ENCODE measurements at places on chromosomes 4 and X.
A peak's percentile ranks its signal among the peaks of the same experiment; 100 is the strongest.

DNA sequence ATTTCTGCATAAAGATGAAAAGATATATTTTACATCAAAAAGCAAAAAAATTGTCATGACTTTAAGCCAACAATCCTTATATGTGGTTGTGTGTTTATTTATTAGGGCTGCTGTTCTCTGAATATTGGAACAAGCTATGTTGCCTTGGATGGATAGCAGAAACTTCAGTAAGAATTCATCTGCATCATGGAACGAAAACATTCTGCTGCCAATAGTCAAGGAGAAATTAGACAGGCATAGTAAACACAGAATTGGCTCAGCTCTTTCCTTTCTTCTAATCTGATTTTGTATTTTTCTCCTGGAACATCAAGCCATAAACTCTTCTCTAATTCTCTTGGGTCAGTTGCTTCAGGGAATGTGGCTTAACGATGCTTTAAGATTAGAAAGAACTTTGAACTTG, 1257.0 kb downstream of the NLGN4X start:
- DNase-seq: no peak

GRCh38 chr4:38132843-38133662, 172.9 kb downstream of the PTTG2 start:
- no peak for DNase-seq

DNA sequence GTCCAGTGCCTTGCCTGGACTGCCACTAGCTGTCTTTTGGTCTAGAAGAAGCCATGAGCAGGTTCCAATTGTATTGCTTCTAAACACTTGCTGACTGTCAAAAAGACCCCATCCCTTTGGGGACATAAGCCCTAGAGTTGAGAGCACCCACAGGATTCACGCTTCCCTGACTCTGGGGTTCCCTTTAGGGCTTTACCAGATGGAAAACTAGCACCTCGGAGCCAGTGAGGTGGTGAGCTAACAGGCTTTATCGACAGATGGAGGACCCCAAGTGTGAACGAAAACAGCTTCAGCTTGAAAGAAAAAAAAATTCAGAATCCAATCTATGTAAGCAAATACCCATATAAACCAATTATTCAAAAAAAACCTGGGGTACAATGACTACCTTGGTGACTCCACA, 90.8 kb downstream of the NAA11 start:
- no peak for DNase-seq

DNA sequence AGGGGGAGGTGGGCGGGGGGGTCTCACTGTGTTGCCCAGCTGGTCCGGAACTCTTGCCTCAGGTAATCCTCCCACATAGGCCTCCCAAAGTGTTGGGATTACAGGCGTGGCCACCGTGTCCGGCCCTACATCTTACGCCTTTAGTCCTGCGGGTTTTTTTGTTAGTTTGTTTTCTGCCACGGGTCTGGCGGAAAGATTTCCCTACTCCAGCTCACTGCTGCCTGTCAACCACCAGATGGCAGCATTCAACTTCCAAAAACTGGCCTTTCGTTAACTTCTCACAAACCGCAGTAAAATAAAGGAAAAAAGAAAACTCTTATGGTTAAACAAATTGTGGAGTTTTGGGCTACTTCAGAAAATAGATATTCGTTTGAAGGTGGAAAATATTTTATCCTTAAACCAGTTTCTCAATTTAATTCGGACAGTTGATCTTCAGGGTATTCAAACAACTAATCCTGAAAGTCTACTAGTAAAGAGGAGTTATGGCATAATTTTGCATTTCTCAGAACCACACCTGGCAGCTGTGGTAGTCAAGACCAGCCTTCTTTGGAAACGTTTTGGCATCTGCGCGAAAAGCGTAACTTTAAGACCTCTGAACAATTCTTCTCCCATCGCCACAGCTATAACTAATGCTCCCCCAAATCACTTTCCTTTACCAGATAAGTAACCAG, 41.1 kb downstream of the LUZP4 start:
- DNase-seq: peak; percentile 24

- no peak for DNase-seq
These were observed 112.7 kb upstream of the DUSP21 start for GRCh38 chrX:44731160-44731559.

DNA sequence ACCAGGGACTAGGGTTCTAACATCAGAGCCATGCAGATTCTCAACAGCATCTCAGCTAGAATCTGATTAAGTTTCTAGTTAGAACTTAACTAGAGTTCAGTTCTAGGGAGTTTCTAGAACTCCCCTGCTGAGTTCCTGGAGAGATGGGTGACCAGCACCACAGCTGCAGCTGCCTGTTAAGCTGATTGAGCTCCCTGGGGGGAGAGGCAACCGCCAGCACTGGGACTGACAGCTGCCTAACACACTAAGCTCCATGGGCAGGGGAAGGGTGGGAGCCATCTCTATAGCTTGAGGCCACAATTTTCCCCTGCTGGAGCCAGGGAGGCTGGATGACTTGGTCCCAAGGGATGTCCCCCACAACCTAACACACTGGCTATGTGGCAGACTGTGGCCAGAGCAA, 84.2 kb downstream of the CHIC1 start:
- DNase-seq: peak; percentile 18

DNA sequence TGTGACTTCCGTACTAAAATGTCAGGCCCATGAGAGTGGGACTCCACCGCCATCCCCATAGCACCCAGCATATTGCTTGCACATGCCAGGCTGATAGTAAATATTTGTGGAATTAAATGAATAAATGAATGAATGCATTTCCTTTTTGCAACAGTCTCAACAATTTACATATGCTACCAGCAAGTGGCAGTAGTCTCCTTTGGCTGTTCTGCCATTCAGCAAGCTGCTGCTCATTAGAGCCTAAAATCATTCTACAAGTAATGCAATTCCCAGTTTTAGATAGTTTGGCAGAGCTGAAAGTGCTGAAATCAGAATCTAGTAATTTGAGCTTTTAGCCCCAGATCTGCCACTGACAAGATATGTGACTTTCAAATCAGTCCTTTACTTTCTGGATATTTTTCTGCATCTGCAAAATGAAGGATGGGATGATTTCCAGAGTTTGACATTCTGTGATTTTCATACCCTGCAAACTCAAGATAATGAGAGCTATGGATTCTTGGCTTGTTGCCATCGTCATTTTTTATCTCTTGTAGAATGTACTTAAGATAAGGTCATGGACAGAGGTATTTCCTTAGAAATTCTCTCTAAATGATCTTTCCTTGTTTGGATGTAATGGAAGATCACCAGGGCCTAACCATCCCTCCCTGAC, 35.7 kb upstream of the INTS6L start:
- DNase-seq: peak; percentile 9

DNA sequence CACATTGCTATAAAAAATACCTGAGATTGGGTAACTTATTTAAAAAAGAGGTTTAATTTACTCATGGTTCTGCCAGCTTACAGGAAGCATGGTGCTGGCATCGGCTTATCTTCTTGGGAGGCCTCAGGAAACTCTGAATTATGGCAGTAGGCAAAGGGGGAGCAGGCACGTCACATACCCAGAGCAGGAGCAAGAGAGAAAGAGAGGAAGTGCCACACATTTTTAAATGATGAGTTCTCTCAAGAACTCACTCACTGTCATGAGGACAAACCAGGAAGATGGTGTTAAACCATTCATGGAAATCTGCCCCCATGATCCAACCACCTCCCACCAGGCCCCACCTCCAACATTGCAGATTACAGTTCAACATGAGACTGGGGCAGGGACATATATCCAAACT, 10.0 kb upstream of the AFF1 start:
- DNase-seq: no peak

DNA sequence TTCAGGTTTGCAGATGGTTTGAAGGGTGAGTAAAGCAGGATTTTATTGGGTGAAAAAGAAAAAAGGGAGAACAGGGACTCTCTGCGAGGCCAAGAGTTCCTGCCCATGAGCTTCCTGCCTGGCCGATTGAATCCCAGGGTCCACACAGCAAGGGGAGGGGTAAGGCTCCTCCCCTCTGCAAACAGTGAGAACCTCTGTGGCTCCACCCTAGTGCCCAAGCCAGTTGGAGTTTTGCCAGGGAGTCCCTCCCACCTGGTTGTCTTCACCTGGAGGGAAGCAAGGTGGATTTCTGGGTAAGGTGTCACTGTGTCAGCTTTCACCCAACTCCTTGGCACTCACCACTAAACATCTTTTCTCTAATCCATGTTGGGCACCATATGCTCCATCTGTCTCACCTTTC, 70.9 kb downstream of the PDHA2 start:
- no peak for DNase-seq

DNA sequence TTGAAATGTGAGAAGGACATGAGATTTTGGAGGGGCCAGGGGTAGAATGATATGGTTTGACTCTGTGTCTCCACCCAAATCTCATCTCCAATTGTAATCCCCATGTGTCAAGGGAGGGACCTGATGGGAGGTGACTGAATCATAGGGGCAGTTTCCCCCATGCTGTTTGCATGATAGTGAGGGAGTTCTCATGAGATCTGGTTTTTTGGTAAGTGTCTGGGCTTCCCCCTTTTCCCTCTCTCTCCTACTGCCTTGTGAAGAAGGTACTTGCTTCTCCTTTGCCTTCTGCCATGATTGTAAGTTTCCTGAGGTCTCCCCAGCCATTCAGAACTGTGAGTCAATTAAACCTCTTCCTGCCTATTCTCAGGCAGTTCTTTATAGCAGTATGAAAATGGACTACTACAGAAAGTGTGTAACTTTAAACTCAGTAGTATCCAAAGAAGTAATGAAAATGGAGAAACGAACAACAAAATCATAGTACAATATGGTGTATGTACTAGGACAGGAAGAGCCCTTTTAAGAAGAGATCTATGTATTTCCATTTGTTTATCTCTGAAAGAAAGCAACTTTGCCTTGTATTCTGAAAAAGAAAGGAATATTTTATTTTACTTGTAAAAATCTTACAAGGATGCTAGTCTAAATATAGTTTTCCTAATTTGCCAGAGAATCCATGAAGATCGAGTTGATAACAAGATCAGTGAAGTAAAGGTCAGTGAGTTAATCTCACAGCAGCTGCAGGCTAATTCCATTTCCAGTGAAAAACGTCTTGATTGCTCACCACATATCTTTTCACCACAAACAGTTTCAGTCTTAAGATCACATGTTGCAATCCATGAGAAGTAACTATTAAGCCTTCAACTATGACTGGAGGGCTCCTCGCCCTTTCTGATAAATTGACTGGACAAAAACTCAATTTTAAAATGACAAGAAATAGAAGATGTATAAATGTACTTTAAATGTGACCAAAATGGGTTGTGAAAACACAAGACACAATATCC, 20.5 kb downstream of the PKD2 start:
- DNase-seq: no peak

- peak; percentile 24 for DNase-seq
These were observed 17.1 kb upstream of the PAGE2B start for GRCh38 chrX:55057675-55058249.

DNA sequence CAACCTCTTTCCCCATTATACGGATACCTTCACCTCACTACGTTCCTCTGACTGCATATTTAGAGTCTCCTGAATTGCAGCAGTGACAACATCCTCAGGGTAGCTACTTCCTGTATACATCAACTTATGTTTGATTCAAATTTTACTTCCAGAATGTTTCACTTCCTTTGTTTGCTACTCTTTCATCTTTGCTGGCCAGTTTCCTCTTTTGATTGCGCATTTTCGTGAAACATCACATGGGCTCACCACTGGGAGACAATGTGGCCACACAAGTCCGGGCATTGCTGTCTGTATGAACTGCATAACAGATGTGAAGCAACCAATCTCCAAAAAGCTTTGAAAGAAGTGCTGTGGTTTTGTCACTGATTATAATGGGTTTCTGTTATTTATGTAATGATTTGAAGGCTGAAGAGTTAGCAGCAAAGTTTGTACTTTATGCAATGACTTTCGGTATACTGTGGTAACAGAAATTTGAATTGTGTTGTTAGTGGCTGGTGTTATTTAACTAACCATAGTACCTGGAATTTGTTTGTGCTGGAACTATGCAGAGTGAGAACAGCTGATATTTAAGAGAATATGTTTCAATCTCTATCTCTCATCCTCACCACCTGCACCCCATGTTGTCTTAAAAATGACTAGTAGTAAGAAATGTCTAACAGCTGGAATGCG, 7.4 kb downstream of the SNCA start:
- no peak for DNase-seq

- DNase-seq: no peak
These were observed 680.7 kb upstream of the SPANXN1 start for GRCh38 chrX:144566592-144566991.

All from BE2C (cell line).